ENCODE measurements at places on chromosomes 4 and X.

DNA sequence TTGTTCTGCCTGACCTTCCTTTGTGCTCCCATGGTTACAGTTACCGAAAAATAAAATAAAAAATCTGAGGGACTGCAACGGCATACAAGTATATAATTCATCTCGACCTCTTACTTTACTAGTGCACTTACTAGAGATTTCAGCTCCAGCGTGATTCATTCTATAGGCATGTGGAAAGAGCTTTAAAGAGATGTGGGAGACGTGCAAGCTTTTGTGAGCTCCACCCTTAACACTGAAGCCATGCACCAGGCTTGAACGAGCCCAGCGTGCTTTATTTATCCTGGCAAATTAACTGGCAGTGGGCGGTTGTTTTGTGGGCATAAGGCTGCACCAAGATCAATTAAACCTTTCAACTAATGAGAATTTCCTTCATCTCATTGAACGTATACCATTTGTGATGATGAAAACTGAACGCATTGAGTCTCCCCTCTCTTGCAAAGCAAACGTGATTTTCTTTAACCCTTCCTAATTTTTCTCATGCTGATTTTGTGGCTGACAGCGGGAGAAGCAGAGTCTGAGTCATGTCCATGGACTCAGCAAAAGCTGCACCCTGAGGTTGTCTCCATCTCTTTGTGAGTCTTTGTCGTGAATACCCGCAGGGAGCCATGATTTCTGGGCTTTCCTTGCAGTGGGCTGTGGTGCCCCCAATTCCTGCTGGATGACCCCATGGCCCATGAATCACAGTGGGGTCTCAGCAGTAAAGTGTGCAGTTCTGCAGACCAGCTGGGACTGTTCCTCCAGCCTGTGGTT is 60.1 kb downstream of the MXRA5 start:
- peak; percentile 72 for DNase-seq

DNA sequence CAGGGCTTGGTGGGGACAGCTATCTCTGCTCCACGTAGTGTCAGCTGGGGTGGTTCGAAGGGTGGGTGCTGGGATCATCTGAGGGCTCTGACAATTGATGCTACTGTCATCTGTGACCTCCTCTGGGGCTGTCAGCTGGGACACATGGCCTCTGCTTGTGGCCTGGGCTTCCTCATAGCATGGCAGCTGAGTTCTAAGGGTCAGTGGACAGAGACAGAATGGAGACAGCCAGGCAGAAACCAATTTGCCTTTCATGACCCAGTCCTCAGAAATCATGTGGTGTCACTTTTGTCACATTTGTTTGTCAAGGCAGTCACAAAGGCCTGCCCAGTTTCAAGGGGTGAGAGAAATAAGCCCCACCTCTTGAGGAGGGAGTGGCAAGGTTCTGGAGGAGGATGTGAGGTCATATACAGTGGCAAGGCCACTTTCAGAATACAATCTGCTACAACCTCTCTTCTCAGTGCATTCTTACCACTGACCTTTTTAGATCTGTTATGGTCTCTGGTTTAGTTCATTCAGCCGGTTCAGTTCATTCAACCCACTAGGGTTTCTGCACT is 103.6 kb upstream of the BCOR start:
- DNase-seq: no peak

DNA sequence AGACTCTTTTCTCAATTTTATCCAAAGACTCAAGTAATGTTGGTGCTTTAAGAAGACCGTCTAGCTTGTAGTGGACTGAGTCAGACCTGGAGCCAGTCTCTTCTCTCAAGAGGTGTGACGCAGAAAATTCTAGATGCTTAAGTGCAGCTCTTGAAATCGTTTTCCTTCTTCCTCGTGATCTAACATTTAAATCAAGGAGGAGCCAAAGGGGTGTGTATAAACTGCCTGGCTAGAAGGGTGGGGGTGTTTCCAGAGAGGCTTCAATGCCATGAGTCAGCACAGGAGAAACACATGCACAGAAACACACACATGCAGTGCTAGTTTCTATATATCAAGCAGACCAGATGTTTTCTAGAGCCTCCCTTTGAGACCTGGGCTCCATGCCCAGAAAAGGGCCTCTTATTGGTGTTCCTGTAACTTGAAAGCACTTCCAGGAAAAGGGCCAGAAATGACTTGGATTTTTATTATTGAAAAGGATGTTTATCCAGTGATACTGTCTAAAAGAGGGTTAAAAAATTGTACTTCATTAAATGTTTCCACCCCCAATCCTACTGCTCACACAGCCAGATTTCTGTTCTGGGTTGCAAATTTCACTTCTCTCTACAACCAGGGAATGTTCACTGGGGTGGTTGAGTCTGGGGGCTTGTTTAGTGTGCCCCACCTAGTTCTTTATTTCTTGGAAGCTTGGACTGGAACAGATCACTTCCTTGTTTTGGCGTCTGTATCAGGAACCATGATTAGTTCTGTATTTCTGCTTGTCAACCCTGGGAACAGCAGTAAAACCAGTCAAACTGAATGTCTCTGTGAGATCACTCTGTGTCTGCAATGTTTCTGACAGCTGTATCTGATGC is at the start of gene CLIC2:
CLIC2 (minus strand) TSS at position 129 of the 851 bp plus-strand sequence. CDS start 187 bp downstream, outside the sequence.
- peak; percentile 81 for DNase-seq

- no peak for DNase-seq
Measured at GRCh38 chr4:185657183-185657582, 121.9 kb upstream of the PDLIM3 start.

GRCh38 chr4:27397886-27398285 is 537.2 kb downstream of the STIM2 start:
- peak; percentile 1 for DNase-seq
